SJCRH30 (cell line): ENCODE measurements at places on chromosomes 1 and 21. TPM values are rescaled to one million over a fixed set of nuclear protein-coding genes. Genes with fewer than 3 reads are reported as not detected.

DNA sequence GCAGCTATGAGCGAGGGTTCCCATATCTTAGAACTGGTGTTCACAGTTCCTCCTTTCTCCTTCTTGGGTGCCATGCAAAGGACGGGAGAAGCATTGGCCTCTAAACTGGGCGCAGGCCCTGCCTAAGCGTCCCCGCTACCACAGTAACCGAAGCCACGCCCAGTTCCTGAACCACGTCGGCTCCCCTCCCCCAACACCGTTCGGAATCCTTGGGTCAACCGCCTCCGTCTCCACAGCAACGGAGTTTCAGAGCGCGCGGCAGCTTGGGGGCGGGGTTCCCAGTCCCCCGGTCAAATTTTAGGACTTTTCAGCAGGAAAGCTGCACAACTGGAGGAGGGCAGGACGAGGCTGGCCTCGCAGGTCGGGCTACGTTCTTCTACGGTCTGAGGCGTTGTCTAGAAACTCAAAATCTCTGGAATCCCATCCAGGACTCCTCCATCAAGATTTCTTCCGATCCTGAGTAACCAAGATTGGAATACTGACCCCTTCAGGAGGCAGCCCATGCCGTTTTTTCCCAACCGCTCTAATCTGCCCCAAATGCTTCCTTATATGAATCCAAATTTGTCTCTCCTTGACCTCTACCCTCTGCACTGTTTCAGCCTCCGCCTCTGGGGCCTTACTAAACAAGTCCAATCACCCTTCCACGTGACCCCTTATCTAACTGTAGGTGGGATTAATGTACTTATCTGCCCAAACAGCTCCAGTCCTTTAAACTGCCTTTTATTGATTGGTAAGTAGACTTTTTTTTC lies at the start of gene SPAG17:
SPAG17 (minus strand) TSS at position 145 of the 749 bp plus-strand sequence; CDS start at position 74, 71 bp downstream.
- H3K36me3 ChIP-seq, result no peaks in the 10 kb centered on the region
- H3K4me3 ChIP-seq, result no peak within 1 kb of the TSS
- no peak for DNase-seq

GRCh38 chr1:150813028-150813707 lies 5.1 kb upstream of the CTSK start:
- H3K27me3 ChIP-seq, result no peaks in the 10 kb centered on the region
- H3K36me3 ChIP-seq, result peaks cover 21% of the 10 kb centered on the region
- no peaks in the 10 kb centered on the region for H3K4me1 ChIP-seq
- H3K4me3 ChIP-seq, result no peak overlapping the region
- peak; percentile 61 for DNase-seq

GRCh38 chr21:45504021-45504515 lies 38.2 kb downstream of the SLC19A1 start:
- no peak overlapping the region for H3K27ac ChIP-seq
- no peaks in the 10 kb centered on the region for H3K27me3 ChIP-seq
- no peaks in the 10 kb centered on the region for H3K36me3 ChIP-seq
- H3K4me3 ChIP-seq, result no peak overlapping the region
- no peaks in the 10 kb centered on the region for H3K4me1 ChIP-seq
- DNase-seq, result no peak

- H3K27ac ChIP-seq, result no peak overlapping the region
- no peaks in the 10 kb centered on the region for H3K4me1 ChIP-seq
- DNase-seq, result no peak
Measured at GRCh38 chr1:200561856-200562214, 58.7 kb downstream of the KIF14 start.

GRCh38 chr21:36589352-36589971 lies 109.5 kb upstream of the SIM2 start:
- H3K4me1 ChIP-seq, result no peaks in the 10 kb centered on the region
- H3K36me3 ChIP-seq, result no peaks in the 10 kb centered on the region
- no peak overlapping the region for H3K4me3 ChIP-seq

DNA sequence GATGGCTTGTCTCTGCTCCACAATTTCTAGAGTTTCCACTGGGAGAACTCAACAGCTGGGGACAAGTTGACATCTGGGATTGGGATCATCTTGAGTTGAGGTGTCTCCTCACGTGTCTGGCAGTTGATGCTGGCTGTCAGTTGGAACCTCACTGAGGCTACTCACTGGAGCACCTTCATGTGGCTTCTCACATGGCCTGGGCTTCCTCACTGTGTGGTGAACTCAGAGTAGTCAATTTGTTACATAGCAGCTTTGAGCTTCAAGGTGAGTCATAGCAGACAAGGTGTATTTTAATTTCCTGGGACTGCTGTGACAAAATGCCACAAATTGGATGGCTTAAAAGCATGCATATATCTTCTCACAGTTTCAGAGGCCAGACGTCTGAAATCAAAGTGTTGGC lies 44.0 kb downstream of the NTNG1 start:
- DNase-seq, result no peak
- H3K27me3 ChIP-seq, result no peaks in the 10 kb centered on the region; the same call in 1 of the 2 replicates
- no peaks in the 10 kb centered on the region for H3K4me1 ChIP-seq
- H3K36me3 ChIP-seq, result no peaks in the 10 kb centered on the region
- H3K4me3 ChIP-seq, result no peak overlapping the region
- no peak overlapping the region for H3K27ac ChIP-seq

The PHLDA3 gene
- total RNA-seq, result 30.8 and 33.9 TPM in 2 replicates

DNA sequence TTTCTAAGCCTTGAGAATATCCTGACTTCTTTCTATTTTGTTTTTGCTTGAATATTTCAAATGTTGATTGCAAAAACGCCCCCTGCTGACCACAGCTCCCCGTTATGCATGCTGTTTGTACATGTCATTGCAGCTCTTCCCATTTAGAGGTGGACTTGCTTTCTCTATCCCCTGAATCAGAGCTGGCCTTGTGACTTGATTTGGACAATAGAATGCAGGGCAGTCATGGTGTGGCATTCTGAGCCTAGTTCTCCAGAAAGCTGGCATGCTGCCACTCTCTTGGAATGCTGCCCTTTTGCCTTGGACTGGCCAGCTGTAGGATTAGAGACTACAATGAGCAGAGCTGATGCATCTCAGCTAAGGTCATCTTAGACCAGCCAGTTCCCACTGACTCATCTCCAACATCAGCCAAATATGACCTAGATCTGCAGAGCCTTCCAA lies 1561.5 kb downstream of the MRPL39 start:
- peaks cover 5% of the 10 kb centered on the region for H3K4me1 ChIP-seq
- H3K27ac ChIP-seq, result no peak overlapping the region
- peak; percentile 83 for DNase-seq
- H3K27me3 ChIP-seq, result no peaks in the 10 kb centered on the region
- H3K4me3 ChIP-seq, result no peak overlapping the region

The TNNT2 gene
- 74.9 and 90.0 TPM in 2 replicates for total RNA-seq

GRCh38 chr1:24149866-24150233 lies 6.9 kb upstream of the IL22RA1 start:
- no peak for DNase-seq
- H3K4me1 ChIP-seq, result no peaks in the 10 kb centered on the region
- no peaks in the 10 kb centered on the region for H3K36me3 ChIP-seq
- H3K4me3 ChIP-seq, result no peak overlapping the region

GRCh38 chr1:245971711-245972085 lies 535.4 kb downstream of the SMYD3 start:
- H3K4me1 ChIP-seq, result no peaks in the 10 kb centered on the region; the same call in 1 of the 2 replicates
- no peaks in the 10 kb centered on the region for H3K27me3 ChIP-seq
- H3K36me3 ChIP-seq, result no peaks in the 10 kb centered on the region
- H3K4me3 ChIP-seq, result no peak overlapping the region
- DNase-seq, result no peak
- H3K27ac ChIP-seq, result no peak overlapping the region

GRCh38 chr1:234774971-234775370 lies 165.0 kb upstream of the IRF2BP2 start:
- no peaks in the 10 kb centered on the region for H3K27me3 ChIP-seq
- H3K27ac ChIP-seq, result no peak overlapping the region

- peak overlapping the region; percentile 73 for H3K27ac ChIP-seq
- peak; percentile 91 for DNase-seq
- H3K4me3 ChIP-seq, result no peak overlapping the region
- no peaks in the 10 kb centered on the region for H3K27me3 ChIP-seq
- peaks cover 40% of the 10 kb centered on the region for H3K4me1 ChIP-seq
- H3K36me3 ChIP-seq, result no peaks in the 10 kb centered on the region
Measured at GRCh38 chr1:210446479-210446878, 117.8 kb downstream of the HHAT start.

DNA sequence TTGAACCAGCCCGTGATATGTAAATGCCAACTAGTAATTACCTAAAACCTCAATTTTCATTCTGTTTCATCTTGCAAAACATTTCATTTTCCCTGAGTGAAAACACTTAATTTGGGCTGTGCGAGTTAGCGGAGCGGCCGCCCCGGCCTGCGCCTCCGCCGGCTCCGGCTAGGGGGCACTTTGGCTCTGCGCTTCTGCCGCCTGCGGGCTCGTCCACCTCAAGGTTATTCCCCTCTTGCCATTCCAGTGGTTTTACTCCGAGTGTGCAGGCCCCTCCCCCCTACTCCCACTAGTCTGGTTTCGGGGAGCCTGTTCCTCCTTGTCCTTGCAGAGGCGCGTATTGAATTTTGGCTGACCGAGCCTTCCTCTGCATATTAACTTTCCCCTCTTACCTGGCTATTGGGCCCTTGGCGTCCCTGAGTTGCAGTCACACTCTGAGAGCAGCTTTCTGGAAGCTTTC lies 55.6 kb downstream of the PEX14 start:
- peak overlapping the region; percentile 40 for H3K27ac ChIP-seq
- H3K27me3 ChIP-seq, result no peaks in the 10 kb centered on the region
- H3K4me3 ChIP-seq, result no peak overlapping the region
- peak; percentile 43 for DNase-seq
- no peaks in the 10 kb centered on the region for H3K36me3 ChIP-seq
- peaks cover 40% of the 10 kb centered on the region for H3K4me1 ChIP-seq

The E2F2 gene
- total RNA-seq, result 33.5 and 43.2 TPM in 2 replicates

GRCh38 chr1:46277658-46278373 lies 25.6 kb downstream of the LRRC41 start:
- no peaks in the 10 kb centered on the region for H3K27me3 ChIP-seq
- H3K27ac ChIP-seq, result no peak overlapping the region
- no peak for DNase-seq
- H3K4me1 ChIP-seq, result no peaks in the 10 kb centered on the region

The FCGR1A gene
- total RNA-seq, result not detected in 2 replicates

GRCh38 chr1:3472088-3472850 lies 17.8 kb downstream of the ARHGEF16 start:
- H3K4me3 ChIP-seq, result no peak overlapping the region
- H3K27me3 ChIP-seq, result peaks cover 10% of the 10 kb centered on the region; the same call in 1 of the 2 replicates
- no peak overlapping the region for H3K27ac ChIP-seq
- DNase-seq, result no peak
- no peaks in the 10 kb centered on the region for H3K36me3 ChIP-seq

- H3K27ac ChIP-seq, result no peak overlapping the region
- H3K36me3 ChIP-seq, result no peaks in the 10 kb centered on the region
Measured at GRCh38 chr1:240099329-240099728, 7.6 kb downstream of the FMN2 start.

- no peak overlapping the region for H3K27ac ChIP-seq
- DNase-seq, result no peak
- H3K27me3 ChIP-seq, result no peaks in the 10 kb centered on the region
Measured at GRCh38 chr1:230892018-230892491, 23.7 kb upstream of the C1orf198 start.

- no peak overlapping the region for H3K27ac ChIP-seq
- no peaks in the 10 kb centered on the region for H3K36me3 ChIP-seq
- H3K27me3 ChIP-seq, result no peaks in the 10 kb centered on the region
- no peak overlapping the region for H3K4me3 ChIP-seq
Measured at GRCh38 chr1:48807554-48808260, 31.0 kb upstream of the BEND5 start.

DNA sequence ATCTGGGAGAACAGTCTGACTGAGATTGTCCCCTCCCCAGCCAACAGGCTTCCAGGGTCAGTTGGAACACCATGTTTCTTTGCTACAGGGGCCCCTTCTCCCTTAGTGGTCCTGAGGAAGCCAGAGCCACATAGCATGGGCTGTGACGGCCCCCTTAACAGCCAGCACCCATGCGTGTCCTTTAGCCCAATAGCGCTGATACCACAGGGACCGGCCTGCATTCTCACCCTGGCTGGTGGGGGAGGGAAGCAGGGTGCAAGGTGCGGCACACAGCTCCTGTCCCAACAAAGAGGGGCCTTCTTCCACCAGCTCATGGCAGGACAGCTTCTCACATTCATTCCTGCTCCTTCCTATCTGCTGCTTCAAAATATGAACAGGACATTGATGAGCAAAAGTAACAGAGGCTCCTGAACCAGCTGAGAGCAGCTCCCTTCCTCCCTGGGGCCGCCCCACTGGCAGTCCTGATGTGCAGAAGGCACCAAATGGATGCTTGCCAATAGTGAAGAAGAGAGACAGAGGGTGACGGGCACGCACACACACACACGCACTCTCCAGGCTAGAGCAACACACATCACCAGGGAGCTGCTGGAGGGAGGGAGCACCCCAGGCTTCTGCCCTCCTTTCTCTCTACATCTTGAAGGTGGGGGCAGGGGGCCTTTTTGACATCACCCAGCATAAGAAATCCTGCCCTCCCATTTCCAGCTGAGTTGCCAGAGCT lies 99.4 kb downstream of the CRYAA start:
- H3K36me3 ChIP-seq, result no peaks in the 10 kb centered on the region
- no peak for DNase-seq
- H3K4me1 ChIP-seq, result no peaks in the 10 kb centered on the region
- H3K4me3 ChIP-seq, result no peak overlapping the region

DNA sequence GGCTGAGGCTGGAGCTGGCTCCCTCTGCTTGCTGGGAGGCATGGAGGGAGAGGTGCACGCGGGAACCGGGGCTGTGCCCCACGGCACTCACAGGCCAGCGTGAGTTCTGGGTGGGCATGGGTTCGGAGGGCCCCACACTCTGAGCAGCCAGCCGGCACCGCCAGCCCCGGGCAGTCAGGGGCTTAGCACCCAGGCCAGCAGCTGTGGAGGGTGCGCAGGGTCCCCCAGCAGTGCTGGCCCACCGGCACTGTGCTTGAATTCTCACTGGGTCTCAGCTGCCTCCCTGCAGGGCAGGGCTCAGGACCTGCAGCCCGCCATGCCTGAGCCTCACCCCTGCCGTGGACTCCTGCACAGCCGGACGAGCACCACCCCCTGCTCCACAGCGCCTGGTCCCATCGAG lies 164.9 kb upstream of the PLD5 start:
- no peak overlapping the region for H3K4me3 ChIP-seq
- H3K36me3 ChIP-seq, result no peaks in the 10 kb centered on the region
- no peaks in the 10 kb centered on the region for H3K4me1 ChIP-seq
- H3K27me3 ChIP-seq, result no peaks in the 10 kb centered on the region
- DNase-seq, result no peak

The CLDN17 gene
- total RNA-seq, result not detected in 2 replicates

DNA sequence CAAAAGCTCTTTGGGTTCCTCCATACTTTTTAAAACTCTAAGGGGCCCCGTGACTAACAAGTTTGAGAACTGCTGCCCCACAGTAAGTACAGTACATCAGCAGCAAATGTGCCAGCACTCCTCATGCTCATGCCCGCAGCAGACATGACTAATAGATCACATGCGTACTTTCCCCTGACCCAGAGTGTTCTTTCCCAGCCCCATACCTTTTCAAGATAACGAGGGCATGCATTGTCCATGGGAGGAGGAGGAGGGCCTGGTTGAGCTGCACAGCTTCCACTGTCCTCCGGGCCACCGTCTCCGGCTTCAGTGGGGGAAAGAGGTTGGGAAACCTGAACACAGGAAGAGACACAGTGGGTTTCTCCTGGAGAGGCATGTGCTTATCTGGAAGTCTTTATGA lies 45.5 kb downstream of the DHRS3 start:
- H3K27me3 ChIP-seq, result no peaks in the 10 kb centered on the region
- no peak overlapping the region for H3K4me3 ChIP-seq
- H3K27ac ChIP-seq, result no peak overlapping the region
- no peak for DNase-seq
